Brain pericyte (primary cell): ENCODE measurements at places on chromosomes 4 and X.
A peak's percentile ranks its signal among the peaks of the same experiment; 100 is the strongest.

- no peak for DNase-seq
Measured at GRCh38 chrX:310621-311155, 7.9 kb downstream of the GTPBP6 start.

DNA sequence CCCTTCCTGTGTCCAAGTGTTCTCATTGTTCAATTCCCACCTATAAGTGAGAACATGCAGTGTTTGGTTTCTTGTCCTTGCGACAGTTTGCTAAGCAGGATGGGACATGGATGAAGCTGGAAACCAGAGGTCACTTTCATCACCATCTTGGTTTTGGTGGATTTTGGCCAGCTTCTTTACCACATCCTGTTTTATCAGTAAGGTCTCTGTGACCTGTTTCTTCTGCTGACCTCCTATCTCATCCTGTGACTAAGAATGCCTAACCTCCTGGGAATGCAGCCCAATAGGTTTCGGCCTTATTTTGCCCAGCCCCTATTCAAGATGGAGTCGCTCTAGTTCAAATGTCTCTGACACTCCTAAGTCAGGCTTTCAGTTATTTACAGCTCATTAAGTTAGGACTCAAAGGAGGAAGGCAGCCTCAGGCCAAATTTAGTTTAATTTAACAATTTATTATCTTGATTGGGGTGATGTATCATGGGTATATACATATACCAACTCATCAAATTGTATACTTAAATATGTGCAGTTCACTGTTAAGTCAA lies 169.9 kb upstream of the NDP start:
- no peak for DNase-seq

- peak; percentile 44 for DNase-seq
Measured at GRCh38 chr4:4659871-4660651, 118.2 kb upstream of the STX18 start.

GRCh38 chr4:125235971-125236370 lies 78.8 kb upstream of the FAT4 start:
- DNase-seq = no peak

- DNase-seq = no peak
Measured at GRCh38 chr4:169045862-169046584, 36.0 kb upstream of the CBR4 start.

- DNase-seq = no peak
Measured at GRCh38 chrX:150771116-150771515, 77.9 kb downstream of the MTMR1 start.

GRCh38 chr4:15457406-15458201 lies 12.1 kb upstream of the CC2D2A start:
- DNase-seq = no peak

GRCh38 chrX:111896148-111896547 lies 20.2 kb downstream of the TRPC5OS start:
- DNase-seq = no peak

DNA sequence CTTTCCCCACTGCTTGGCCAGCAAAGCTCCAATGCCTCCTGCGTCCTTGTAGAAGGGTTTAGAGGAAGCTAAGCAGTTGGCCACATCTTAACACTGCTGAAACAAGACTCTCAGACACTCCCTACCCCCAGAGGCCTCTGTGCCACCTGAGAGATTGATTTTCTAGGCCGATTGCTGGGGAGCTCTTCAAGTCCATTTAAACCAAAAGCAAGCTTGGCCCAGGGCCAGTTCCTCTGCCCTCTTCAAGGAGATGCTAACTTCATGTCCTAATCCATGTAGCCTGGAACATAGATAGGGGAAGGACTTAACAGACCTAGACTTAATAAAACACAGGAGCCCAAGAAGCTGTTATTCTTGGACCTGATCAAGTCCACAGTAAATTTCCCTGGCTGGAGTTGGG lies 27.2 kb upstream of the FMR1NB start:
- DNase-seq = no peak

DNA sequence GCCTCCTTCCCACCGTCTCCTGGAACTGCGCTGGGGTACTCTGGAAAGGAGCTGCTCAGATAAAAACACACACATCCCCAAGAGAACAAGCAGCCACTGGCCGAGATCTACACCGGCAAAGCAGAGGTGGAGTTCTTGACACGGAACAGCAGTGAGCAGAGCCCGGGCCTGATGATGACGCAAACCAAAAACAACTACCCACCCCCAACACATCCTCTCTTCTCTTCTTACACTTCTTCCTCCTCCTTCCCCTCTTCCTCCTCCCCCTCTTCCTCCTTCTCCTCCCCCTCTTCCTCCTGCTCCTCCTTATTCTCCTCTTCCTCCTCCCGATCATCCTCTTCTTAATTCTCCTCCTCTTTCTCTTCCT lies 4.6 kb downstream of the PNMA5 start:
- DNase-seq = no peak

DNA sequence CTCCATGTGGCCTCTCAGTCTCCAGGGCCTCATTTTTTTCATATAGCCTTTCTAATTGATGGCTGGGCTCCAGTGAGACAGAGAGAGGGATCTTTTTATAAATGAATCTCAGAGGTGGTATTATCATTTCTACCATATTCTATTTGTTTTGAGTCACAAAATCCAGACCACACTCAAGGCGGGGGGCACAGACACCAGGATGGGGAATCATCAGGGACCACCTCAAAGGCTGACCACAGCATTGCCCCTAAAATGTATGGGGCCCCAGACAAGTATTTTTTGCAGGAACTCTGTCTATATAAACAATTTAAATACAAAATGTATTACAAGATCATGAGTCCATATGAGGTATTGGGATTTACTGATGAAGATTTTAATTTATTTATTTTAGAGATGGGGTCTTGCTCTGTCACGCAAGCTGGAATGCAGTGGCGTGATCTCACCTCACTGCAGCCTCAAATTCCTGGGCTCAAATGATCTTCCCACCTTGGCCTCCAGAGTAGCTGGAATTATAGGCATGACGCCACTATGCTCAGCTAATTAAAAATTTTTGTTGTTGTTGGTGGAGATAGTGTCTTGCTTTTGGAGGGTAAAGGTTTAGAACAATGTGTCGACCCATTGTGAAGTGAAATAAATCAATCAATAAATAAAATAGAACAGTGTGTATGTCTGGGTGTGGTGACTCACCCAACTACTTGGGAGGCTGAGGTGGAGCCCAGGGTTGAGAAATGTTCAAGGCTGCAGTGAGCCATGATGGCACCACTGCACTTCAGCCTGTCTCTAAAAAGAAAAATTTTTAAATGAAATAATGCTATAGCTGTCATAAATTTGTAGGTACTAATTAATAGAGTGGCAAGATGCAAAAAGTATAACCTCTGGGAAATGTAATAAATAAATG lies 29.4 kb downstream of the WDR13 start:
- DNase-seq = no peak

- peak; percentile 31 for DNase-seq
Measured at GRCh38 chrX:118726887-118727685, at the start of gene IL13RA1. Gene IL13RA1 (plus strand): TSS chrX:118727606. CDS start chrX:118727639, 33 bp downstream.

DNA sequence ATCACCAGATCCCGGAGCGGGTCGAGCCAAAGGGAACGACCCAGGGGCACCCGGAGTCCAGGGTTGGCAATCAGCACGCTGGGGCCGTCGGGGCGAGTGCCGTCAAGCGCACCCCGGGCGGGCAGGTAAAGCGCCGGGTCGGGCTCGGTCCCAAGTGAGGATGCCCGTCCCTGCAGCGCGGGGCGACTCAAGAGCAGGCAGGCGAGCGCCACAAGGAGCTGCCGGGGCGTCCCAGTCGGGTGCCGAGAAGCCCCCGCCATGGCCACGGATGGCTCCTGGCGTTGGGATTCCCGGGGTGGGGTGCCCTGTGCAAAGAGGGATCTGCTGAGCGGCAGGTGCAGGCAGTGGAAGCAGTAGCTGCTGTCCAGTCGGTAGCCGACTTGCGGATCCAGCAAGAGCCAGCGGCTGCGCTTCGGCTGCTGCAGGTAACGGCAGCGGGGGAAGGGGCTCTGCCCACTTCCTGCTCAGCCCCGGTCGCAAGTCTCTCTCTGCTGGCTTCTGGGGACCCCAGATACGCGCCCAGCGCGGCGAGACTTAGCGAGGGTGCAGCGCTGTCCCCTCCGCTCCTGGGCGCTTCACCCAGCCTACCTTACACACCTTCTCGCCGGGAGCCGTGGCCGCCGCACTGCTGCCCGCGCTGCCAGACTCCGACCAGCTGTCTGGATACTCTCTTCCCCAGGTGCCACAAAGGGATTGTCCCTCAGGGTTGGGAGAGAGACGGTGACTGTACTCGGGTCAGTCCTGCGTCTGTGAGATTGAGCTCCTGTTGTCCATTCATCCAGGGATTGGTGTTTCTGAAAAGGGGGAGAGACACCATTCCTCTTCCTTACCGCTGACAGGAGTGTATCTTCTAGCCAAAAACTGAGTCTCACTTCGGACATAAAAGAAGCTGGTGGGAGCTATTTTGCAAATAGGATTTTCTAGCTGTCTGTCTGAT lies at the start of gene FREM3:
TSS of gene FREM3 (minus strand) at position 260 of the 937 bp plus-strand sequence. CDS start at position 260, 0 bp downstream.
- DNase-seq = no peak

GRCh38 chrX:124300405-124300804 lies 32.1 kb upstream of the TEX13D start:
- DNase-seq = no peak

DNA sequence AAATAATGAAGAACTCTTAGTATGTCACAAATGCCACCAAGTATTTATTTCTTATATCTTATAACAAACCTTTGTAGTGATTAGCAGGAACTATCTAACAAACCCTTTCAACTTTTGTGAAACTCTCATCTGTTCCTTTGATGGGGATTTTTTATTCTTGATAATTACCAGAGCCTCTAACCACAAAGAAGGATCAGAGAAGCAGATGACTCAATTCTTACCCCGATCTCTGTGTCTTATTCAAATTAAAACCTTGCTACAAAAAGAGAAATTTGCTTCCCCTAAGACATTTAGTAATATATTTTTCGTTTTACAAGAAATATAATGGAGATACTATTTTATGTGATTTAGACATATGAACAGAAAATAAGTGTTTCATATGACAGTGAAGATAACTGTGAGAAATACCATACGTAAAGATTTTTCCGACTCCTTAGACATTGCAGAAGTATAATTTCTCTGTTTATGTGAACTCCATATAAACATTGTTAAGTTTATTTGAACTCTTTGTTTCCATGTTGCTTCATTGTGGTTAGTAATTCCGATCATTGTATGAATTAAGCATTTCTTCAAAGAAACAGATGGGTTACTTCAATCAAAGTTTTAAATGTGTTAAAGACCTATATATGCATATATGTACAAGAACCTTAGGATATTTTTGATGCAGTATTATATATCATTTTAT lies 205.4 kb downstream of the CFAP299 start:
- DNase-seq = no peak

DNA sequence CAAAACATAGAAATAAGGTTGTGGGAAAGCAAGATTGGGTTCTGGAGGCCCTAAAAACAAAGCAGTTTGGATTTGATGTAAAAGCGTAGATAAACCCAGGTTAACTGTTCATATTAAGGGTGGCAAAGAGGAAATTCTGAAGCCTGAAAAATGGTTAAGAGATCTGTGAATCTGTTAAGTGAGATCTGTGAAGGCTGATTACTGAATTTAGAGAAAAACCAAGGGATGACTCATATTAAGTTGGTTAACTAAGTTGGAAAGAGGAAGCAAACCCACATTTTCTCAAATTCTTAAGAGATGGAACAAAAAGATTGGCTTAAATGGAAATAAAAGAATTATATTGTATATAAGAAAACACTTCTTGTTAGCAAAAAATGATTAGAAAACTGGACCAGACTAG lies 22.8 kb downstream of the GPAT3 start:
- DNase-seq = no peak
